Gastroesophageal sphincter (tissue), 4 donors: ENCODE measurements at places on chromosomes 12 and 14.

DNA sequence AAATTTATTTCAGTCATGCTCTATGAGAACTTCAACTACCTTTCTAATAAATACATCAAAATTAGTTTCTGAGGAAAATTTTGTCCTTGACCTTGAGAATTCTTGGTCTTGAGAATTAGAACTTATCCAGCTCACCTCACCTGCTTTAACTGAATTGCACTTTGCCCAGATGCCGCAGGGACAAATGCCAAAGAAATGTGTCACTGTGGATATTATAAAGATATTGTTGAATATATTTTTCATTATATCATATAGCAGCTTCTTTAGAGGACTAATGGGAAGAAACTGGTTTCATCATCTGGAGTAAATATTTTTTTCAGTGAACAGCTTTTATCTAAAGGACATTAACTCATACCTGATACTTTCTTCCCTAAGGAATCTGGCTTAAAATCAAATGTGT, 54.1 kb downstream of the LRP6 start:
- no peak for ATAC-seq

- ATAC-seq = no peak
Measured at GRCh38 chr12:67534681-67535080, 113.9 kb upstream of the DYRK2 start.

DNA sequence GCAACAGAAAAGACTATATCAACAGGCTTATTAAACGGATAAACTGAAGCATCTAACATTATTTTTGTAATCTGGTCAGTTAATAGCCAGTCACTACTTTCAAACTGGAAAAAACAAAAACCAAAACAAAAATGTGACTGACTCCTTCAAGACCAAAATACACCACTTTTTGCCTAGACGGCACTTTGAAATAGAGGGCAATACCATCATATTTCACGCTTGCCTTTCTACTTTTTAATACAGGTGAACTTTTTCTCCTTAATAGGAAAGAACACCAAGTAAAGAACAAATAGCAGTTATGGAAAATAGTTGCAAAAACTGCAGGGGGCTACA, 550 bp upstream of the NUP107 start:
- no peak for ATAC-seq

DNA sequence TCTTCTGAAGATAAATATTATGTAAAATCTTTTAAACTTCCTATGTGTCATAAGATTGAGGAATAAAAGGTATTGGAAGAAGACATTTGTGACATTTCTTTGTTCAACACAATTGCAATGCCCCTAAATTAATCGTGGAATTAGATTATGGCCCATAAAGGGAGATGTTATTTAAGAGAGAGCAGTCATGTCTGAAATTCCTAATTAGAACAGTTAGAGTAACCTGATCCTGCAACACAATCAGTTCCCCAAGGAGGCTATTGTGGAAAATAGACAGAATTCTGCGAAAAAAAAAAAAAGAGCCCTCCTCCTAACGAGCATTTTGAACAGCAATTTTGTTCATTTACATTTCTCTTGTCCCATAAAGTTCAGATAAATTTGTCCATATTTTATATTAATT, 339.5 kb downstream of the PAWR start:
- ATAC-seq = no peak

GRCh38 chr12:53118751-53119300, 15.5 kb downstream of the SOAT2 start:
- no peak for ATAC-seq

GRCh38 chr12:87795555-87795954, 233.6 kb downstream of the C12orf50 start:
- ATAC-seq = no peak

DNA sequence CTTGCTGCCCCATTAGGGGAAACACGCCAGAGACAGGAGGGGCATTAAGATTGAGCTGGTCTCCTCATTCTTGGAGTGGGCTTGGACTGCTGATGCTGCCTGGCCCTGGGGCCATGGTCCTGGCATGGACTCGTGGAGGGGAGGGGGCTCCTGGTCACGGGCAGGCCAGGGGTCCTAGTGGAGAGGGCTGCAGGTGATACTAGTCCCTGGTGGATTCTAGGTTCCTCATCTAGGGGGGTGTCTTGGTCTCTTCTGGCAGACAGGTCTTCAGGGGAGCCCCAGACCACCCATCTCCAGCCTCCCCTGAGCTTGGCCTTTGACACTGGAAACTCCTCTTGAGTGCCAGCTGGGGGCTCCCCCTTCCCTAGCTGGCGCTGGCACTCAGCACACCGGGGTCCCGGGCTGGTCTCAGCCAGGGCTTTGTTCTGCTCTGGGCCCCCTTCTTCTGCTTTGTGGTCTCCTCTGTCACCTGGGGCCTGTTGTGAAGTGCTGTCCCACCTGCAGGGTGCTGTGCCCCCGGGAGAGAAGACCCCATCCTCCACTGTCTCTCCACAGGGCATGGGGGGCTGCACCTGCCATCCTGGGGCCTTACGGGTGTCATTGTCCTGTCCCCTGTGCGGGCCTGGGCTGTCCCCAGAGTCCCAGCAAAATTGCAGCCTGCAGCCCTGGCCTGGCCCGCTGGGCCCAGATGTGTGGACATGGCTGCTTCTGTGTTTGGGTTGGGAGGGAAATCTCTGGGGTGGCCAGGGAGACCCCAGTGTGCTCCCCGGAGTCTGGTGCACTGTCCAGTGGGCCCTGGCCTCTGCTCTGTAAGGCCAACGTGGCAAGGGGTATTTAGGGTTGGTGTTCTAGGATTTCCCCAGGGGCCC, 2.3 kb downstream of the KIF26A start:
- no peak for ATAC-seq

- ATAC-seq = peak; percentile 63
Measured at GRCh38 chr14:103522649-103523574, at the start of gene CKB. Gene CKB, minus strand, starts transcription at chr14:103522830. Its CDS starts 337 bp downstream, at chr14:103522493.

- no peak for ATAC-seq
Measured at GRCh38 chr14:96803958-96804357, 6.8 kb downstream of the VRK1 start.

DNA sequence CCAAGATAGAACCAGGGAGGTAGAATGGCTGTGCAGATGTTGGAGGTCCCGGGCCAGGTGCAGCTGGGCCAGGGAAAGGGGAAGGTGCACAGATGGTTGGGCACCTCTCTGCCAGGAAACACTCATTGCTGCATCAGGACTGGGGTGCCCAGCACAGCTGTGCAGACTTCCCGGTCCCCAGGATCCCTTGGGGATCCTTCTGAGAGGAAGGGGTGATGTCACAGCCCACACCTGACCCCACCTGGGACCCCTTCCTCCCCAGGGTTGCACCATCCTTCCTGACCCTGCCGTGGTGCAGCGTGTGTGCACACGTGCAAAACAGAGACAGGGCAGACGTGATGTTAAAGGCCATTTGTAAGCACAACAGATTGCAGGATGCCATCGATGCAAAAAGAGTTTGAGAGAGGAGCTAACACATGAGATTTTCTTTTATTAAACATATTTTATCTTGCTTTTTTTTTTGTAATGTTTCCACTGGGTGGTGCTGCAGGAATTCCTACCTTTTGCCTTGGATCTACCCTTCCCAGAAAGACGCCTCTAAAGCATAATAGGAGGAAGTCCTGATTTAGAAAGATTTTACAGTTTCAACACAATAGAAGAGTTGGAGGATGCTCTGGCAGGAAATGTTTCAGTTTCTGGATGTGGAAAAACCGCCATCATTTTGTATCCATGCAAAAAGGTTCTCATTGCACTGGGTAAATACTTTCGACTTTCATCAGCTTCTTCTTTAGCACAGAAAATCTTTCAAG, 14.8 kb downstream of the ELK3 start:
- peak; percentile 50 for ATAC-seq

GRCh38 chr14:97584528-97584927, 787.3 kb downstream of the VRK1 start:
- ATAC-seq = no peak

GRCh38 chr12:62882696-62883095, 52.3 kb downstream of the PPM1H start:
- ATAC-seq = no peak

GRCh38 chr12:117821480-117822175, 147.2 kb downstream of the KSR2 start:
- no peak for ATAC-seq

- ATAC-seq = no peak
Measured at GRCh38 chr12:1279050-1279449, 288.0 kb downstream of the ERC1 start.

- no peak for ATAC-seq
Measured at GRCh38 chr14:99073431-99073830, 198.6 kb downstream of the BCL11B start.

- peak; percentile 49 for ATAC-seq
Measured at GRCh38 chr14:91872011-91872501, 4.7 kb upstream of the TC2N start.

- no peak for ATAC-seq
Measured at GRCh38 chr14:61950340-61950739, 188.1 kb downstream of the SNAPC1 start.

- no peak for ATAC-seq
Measured at GRCh38 chr12:90331821-90332220, 623.2 kb downstream of the CCER1 start.

DNA sequence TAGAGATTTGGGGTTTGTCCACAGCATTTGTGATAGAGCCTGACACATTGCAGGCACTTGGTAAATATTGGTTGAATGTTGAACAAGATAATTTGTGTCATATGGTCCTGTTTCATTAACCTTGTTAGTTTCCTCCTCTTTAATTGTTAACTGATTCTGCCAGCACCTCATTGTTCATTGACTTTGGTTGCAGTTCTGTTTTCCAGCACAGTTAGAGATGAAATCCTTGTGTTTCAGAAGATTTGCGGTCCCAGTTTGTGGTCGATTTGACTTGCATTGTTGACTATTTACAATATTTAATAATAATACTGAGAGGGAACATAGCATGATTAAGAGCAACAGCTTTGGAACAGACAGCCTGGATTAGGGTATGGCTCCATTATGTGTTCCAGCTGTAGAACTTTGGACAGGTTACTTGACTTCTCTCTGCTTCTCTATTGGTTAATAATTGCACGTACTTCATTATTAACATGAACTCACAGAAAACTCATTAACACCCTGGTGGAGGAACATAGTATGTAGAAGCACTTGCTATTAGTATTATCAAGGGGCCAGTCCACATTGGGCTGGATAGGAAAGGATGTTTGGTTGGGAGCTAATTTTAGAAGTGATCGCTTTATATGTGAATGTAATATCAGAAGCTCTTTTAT, 8.7 kb downstream of the DRAM1 start:
- no peak for ATAC-seq

DNA sequence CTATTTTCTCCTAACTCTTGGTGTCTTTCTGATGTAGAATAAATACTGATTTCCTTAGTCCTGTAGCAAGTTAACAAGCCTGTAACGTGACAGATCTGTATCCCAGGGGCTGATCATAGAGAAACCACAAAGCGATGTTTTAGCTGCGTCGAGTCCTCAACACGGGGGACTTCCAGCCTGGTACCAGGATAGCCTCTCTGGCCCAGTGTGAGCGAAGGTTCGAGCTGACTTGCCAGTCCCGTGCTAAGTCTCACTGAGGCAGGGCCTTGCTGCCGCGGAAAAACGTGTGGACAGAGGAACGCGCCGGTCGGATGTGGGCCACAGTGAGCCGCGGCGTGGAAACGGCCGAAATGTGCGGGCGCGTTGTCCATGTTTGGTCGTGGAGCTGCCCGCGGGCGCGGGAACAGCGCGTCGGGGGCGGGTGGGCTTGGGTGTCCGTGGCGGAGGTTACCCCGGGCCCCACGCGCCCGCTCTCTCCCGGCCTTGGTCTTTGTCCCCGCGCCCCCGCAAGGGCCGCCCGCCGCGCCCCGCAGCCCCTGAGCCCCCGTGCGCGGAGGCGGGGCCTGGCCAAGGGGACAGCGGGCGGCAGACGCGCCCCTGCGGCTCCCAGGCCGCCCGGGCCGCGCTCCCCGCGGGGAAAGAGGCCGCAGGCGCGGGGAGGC, 531 bp upstream of the EML1 start:
- ATAC-seq = peak; percentile 32

GRCh38 chr14:80049055-80049454, 162.2 kb downstream of the DIO2 start:
- ATAC-seq = no peak

DNA sequence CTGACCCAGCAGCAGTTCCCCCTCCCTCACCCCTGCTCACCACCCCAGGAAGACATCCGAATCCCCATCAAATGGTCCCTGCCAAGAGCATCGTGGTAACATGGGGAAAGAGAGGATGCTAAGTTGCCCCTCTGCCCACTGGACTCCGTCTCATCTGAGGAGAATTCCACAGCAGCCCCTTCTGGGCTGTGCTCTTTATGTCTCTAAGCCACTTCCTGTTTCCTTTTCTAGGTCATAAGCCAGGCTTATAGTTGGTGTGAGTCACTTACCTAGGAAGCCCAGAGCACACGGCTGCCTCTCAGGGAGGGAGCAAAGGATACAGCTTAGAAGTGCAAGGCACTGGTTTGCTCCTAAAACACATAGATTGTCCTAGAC, 76.0 kb downstream of the VCPKMT start:
- peak; percentile 17 for ATAC-seq

GRCh38 chr12:33529810-33530209, 90.2 kb upstream of the SYT10 start:
- ATAC-seq = no peak

DNA sequence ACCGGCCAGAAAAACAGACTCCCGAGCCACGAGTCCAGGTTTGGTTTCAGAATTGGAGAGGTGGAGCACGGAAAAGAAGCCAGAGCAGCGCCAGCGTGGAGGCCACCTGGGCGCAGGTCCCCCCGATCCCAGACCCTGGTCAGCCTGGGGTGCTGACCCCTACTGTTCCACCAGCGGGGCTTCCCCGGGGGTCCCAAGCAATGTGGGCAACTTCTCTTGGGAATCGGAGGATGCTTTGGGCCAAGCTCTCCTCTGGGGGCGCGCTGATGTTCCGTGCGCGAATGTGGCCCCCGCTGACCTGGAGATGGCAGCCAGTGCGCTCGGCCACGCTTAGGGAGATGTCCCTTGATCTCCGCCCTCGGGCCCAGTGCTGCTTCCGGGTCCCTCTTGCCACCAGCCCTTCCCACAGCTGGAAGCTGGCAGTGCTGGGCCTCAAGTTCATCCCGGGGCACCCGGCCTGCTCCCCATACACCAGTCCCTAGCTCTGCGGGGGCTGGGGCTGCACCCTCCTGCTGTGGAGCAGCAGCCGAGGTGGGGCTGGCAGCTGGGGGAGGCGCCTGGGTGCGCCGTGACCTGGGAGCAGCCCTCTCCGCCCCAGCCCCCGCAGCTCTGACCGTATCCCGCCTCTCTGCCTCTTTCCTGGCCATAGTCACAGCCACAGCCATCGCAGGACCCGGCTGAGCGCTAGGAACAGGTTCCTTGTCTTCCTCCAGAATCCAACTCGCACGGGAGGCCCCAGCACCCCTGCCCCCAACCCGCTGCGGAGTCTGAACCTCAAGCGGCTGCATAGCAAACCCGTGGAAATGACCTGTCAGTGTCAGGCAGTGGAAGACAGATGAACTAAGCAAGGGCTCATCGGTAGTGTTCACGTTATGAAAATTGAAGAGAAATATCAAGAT, 91.2 kb downstream of the RCOR1 start:
- no peak for ATAC-seq

DNA sequence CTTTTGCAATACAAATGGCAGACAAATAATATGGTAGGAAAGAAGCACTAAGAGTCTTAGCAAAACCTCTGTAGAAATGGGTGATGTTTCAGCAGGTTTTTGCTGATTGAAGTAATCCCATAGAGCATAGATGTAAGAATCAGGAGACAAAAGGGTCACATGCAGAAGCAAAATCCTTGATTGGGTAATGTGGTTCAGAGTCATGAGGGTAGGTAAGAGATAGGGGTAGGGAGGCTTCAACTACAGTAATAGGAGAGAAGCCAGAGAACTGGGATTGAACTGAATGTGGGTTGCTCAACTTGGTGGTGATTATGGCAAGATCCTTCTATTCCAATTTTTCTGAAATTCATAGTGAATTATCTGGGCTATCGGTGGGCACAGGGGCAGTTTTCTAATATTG, 5.0 kb downstream of the PRB3 start:
- no peak for ATAC-seq
